Epithelial cell of esophagus (primary cell): ENCODE measurements at places on chromosomes 12 and 14.

DNA sequence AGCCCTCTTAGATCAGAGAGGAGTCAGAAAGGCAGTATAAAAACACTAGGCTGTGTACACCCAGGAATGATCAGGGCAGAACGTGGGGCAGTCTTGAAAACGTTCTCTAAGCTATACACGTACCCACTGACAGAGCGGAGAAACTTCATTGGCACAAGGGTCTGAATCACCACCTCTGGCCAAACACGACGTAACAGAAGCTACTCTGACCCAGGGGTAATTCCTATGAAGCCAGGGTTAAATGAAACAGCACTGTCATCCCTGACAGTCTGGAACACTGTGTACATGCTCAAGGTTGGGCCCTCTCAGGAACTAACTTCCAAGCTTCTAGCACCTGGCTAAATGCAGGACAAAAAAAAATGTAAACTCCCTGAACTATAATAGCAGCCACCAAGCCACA is 38.4 kb downstream of the PARP11 start:
- no peak for DNase-seq

GRCh38 chr12:74286254-74286653 is 251.4 kb upstream of the ATXN7L3B start:
- DNase-seq, result peak; percentile 3

DNA sequence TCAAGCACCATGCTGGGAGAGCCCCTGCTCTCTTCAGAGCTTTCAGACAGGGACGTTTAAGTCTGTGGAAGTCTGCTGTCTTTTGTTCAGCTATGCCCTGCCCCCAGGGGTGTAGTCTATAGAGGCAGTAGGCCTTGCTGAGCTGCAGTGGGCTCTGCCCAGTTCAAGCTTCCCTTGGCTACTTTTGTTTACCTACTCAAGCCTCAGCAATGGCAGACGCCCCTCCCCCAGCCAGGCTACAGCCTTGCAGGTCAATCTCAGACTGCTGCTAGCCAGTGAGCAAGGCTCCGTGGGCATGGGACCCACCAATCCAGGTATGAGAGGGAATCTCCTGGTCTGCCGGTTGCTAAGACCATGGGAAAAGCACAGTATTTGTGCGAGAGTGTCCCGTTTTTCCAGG is 37.4 kb upstream of the C12orf71 start:
- DNase-seq, result no peak

GRCh38 chr12:7959701-7960121 is 23.7 kb upstream of the SLC2A3 start:
- DNase-seq, result peak; percentile 84

- peak; percentile 81 for DNase-seq
These were observed 107.7 kb upstream of the LRFN5 start for GRCh38 chr14:41498959-41499358.

DNA sequence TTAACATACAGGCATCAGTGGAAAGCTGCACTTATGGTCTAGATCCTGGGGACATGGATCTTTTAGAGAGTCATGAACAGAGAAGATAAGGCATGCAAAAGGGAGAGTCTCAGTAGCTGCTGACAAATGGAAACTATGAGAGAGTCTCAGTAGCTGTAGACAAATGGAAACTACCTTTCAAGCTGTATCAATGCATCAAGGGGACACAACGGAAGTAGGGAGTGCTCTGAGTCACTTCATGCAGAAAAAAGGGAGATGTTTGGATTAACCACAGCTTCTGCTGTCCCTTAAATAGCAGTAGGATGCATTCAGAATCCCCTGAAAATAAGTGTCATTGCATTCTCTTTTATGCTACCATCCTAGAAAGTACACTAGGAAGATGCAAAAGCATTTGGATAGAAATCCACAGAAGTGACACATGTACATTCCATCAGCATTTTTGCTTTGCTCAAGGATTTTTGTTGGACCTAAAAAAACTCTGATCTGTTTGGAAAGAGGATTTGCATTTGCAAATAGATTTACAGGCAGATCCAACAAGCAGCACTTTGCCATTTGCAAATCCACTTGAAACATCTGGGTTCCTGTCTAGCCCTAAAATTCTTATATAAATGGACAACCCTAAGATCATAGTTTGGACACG is 227.5 kb upstream of the LMO3 start:
- DNase-seq, result no peak

GRCh38 chr14:61965030-61965745 is 203.0 kb downstream of the SNAPC1 start:
- peak; percentile 98 for DNase-seq

GRCh38 chr12:90896164-90896563 is 58.8 kb downstream of the CCER1 start:
- DNase-seq, result peak; percentile 72

GRCh38 chr12:118135788-118136558 is at the start of gene PEBP1:
PEBP1 (plus strand) TSS chr12:118136124; CDS start chr12:118136210, 86 bp downstream.
- DNase-seq, result peak; percentile 95

GRCh38 chr12:110578694-110579534 is 4.2 kb downstream of the PPTC7 start:
- peak; percentile 81 for DNase-seq

GRCh38 chr12:128276471-128276870 is 9.5 kb downstream of the TMEM132C start:
- DNase-seq, result no peak

DNA sequence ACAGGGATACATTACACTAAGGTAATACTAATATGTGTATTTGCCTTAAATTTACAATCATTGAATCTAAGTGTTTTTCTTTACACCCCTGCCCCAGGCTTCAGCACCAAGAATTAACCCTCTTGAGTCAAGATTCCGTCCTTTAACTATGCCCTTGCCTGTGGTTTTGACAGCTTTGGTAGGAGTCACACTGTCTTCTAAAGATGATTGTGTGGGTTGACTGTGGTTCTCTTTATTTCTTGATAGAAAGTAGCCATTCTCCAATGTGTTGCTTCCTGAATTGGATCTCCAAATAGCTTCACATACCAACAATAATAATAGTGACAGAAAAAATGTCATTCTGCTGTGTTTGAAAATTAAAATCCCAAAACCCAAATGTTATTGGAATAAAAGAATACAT is 3.6 kb downstream of the CLEC7A start:
- no peak for DNase-seq

GRCh38 chr12:93634416-93634815 is 42.8 kb upstream of the CRADD start:
- DNase-seq, result peak; percentile 43

GRCh38 chr14:49310298-49310697 is 275.9 kb downstream of the RPS29 start:
- DNase-seq, result no peak

GRCh38 chr12:72242946-72243345 is 29.2 kb upstream of the TRHDE start:
- DNase-seq, result no peak

- DNase-seq, result peak; percentile 82
These were observed 297.5 kb downstream of the RPAP3 start for GRCh38 chr12:47408171-47408871.

- DNase-seq, result no peak
These were observed 92.9 kb downstream of the HMGA2 start for GRCh38 chr12:65916991-65917695.

- no peak for DNase-seq
These were observed 141.7 kb upstream of the ARHGAP5 start for GRCh38 chr14:31935391-31935790.

- DNase-seq, result no peak
These were observed 694.3 kb upstream of the TBX3 start for GRCh38 chr12:115378291-115378690.

DNA sequence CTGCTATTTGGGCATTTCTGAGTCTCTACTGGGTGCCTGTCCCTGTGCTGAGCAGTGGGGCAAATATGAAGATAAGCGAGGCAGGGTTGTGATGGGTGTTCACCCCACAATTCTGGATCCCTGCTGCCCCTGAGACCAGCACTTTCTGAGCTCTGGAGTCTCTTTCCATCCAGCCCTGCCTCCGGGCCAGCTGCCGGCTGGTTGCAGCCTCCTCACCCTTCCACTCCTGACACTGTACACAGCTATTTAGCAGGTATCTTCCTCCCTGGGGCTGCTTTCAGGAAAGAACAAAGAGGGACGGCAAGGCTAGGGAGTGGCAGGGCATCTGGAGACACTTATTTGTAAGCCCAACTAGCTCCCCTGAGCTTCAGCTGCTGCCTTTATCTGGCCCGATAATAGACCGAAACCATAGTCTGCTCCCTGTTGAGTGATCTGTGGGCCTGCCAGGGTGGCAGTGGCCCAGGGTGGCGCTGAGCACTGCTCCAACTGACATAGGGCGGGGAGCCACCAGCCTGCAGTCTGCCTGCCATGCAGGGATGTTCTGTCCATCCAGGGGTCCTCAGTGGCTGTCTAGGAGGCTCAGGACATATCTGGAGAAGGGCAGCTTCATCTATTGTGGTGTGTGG is 7.6 kb upstream of the KRT80 start:
- no peak for DNase-seq

GRCh38 chr14:71585361-71585760 is 346.9 kb upstream of the RGS6 start:
- no peak for DNase-seq
